ENCODE measurements at places on chromosomes 1 and 21.

- DNase-seq = no peak
Measured at GRCh38 chr1:92619466-92620189, 132.9 kb upstream of the GFI1 start.

- DNase-seq = no peak
Measured at GRCh38 chr1:15308135-15308534, 61.1 kb downstream of the FHAD1 start.

DNA sequence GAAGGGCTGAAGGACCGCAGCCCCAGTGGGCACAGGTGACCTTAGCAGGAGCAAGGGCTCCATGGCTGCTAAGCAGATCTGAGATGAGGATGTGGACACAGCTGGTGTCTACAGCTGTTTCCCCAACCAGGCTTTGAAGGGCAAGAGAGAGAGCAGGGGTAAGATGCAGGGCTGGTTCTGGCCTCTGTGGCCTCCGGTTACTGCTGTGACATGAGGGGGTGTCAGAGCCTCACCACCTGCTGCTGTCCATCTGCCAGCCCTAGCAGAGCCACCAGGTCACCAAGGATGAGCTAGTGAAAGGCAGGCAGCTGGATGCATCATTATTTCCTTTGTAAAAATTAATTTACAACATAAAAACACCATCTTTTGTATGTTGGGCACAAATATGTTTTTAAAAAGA is 33.4 kb downstream of the OBSCN start:
- DNase-seq = no peak

DNA sequence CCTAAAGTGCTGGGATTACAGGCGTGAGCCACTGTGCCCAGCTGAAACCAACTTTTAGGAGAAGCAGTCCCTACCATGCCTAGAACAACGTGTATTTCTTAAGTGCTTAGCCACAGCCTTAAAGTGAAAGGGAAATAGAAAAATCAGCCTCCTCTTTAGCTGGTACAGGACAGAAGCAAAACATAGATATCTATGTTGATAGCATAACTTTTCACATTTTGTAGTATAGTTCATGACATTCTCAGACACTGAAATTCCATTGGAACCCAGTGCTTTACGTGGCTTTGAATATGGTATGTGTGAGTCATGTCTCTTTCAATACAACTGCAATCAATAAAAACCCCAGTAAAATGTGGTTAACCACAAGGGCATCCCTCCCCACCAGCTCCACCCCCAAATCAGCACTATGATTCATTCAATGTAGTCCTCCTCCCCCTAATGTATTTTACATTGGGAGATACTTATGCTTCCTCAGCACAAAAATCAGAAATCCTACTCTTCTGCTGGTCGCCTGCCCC is 32.1 kb downstream of the TGFB2 start:
- peak; percentile 48 for DNase-seq

- DNase-seq = no peak
Measured at GRCh38 chr21:42705746-42706374, 52.4 kb downstream of the PDE9A start.

GRCh38 chr1:97936976-97937375 is 16.1 kb upstream of the DPYD start:
- DNase-seq = no peak

- peak; percentile 29 for DNase-seq
Measured at GRCh38 chr1:244224487-244225430, 173.7 kb downstream of the ZBTB18 start.

- DNase-seq = no peak
Measured at GRCh38 chr1:158434741-158435140, 8.7 kb upstream of the OR10K2 start.

DNA sequence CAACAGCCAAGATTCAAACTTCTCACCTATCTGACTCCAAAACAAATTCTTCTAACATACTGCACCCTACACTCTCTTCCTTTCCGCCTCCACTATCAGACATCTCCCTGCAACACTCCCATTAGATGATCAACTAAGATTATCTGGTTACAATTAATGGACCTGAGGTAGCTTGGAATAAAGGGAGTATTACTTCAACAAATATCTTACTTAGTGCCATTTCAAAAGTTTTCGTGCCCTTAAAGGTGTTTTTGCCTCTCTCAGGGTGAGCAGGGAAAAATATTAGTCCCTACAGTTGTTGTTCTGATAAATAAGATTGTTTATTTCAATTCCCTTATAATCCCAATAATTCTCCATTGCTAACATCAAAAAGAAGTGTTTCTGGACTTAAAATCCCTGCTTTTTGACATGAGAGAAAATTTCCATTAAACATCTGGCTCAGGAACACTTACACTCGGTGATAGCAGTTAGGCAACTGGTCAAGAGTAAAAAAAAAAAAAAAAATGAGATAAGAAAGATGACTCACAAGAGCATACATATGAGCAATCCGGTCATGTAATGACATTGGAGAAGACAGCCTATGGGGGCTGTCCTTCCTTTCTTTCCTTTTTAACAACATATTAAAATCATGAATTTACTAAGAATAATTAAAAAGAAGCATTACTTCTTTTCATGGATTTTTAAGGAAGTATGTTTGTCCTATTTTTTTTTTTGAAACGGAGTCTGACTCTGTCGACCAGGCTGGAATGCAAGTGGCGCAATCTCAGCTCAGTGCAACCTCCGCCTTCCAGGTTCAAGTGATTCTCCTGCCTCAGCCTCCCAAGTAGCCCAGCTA is 7.6 kb downstream of the RSBN1 start:
- DNase-seq = no peak

- peak; percentile 64 for DNase-seq
Measured at GRCh38 chr1:200488375-200489165, 78.7 kb upstream of the ZNF281 start.

- peak; percentile 87 for DNase-seq
Measured at GRCh38 chr1:26275580-26276431, 4.1 kb upstream of the SH3BGRL3 start.

DNA sequence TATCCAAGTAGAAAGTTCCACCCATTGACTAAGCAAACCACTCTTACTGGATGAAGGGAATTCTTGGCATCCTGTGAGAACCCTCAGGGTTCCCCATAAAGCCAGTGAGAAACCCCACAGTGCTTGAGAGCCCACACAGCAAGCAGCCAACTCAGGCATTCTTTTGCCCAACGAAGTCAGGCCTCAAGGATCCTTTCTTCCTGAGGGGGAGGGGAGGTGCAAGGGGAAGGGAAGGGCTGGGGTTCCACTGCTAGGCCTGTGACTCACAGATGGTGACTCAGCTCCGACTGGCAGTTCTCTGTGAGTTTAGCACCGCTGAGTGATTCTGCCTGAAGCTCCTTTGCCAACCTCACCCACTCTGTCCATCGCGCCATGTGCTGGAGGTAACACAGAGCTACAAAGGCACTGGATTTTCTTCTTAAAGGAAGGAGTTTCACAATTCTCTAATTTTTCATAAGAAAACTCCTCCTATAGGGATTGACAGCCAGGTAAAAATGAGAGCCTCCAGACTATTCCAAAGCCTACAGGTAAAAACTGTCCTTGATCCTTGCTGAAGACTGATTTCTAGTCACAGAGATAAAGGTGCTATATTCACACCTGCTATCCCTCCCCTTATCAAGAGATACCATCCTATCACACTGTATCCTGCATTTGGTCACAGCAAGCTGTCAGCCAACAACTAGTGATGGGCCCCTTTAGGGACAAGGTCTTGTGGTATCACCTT is 4.8 kb downstream of the ENO1 start:
- peak; percentile 73 for DNase-seq

GRCh38 chr1:117672756-117673155 is 66.9 kb downstream of the TENT5C start:
- no peak for DNase-seq

- peak; percentile 88 for DNase-seq
Measured at GRCh38 chr1:21318714-21319159, 28.5 kb upstream of the ECE1 start.

DNA sequence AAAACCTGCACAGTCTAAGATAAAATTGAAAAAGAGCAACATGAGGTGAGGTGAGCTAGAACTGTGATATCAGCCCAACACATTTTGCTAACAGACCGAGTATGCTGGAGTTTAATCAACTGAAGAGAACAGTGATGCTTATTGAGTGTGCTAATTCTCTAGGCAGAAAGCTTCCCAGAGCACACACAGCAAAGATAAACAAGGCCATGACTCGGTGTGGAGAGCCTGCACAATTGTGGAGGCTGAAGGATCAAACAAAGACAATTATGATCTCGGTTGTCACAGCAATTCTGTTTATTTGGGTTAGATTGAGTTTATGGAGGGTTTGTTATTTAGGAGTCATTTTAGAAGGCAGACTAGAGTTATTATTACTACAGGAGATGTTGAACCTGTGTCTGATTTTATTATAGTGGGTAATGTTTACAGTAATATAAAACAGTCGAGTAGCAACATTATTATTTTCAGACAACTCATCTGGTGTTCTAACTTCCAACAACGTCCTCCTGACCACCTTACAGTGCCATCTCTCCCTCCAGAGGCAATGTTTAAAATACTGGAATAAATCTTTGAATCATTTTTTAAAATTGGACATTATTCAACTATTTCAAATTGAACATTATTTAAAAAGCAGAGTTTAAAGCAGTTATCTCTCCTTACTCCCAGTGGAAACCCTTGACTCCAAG is 40.2 kb downstream of the DPT start:
- DNase-seq = no peak

DNA sequence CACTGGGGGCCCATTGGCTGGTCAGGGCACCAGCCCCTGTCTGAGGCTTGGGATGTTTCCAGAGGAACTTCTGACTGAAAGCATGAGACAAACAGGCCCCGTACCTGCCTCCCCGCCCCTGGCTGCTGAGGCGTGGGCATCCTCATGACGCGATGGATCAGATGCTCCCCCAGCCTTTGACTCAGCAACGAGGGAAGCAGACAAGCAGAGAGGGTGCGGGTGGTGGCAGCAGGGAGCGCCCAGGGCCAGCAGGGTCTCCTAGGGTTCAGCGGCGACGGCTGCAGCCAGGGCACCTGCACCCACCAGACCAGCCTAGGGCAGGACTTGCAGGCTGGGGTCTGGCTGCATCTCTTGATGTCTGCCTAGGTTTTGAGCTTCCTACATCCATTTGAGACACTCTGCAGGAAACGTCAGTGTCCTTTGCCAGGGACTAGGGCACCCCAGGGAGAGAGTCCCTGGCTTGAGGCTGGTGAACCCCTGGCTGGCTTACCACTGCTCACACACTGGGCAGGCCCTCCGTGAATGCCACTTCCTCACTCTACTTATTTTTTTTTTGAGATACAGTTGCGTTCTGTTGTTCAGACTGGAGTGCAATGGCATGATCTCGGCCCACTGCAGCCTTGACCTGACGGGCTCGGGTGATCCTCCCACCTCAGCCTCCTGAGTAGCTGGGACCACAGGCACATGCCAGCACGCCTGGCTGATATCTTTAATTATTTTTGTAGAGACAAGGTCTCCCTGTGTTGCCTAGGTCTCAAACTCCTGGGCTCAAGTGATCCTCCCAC is 63.3 kb downstream of the DHRS3 start:
- no peak for DNase-seq

DNA sequence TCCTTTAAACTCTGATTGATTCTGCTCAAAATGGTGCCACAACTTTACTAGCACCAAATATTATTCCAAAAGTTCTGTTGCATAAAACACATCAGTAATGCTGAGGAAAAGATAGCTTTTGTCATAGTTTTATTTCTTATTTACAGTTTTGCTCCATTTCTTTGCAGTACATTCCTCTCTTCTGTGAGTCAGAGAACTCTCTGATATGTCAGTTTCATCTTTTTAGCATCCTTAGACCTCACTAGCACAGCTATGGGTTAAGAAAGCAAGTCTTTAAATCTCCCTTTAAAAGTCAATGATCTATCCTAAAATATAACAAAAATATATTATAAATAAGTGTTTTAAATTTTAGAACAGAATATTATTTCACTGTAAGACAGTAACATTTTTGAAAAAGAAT is 356.6 kb upstream of the SNX7 start:
- no peak for DNase-seq
